ENCODE measurements at places on chromosomes 3 and 15. TPM values are rescaled to one million over a fixed set of nuclear protein-coding genes. Genes with fewer than 3 reads are reported as not detected.

- H3K27me3 ChIP-seq: no peaks in the 10 kb centered on the region
- no peaks in the 10 kb centered on the region for H3K4me1 ChIP-seq
- H3K36me3 ChIP-seq: no peaks in the 10 kb centered on the region
- DNase-seq: no peak
- no peak overlapping the region for H3K27ac ChIP-seq
These were observed 230.7 kb upstream of the LYSMD4 start for GRCh38 chr15:99963976-99964375.

- peaks cover 53% of the 10 kb centered on the region for H3K27me3 ChIP-seq
- H3K4me1 ChIP-seq: peaks cover 10% of the 10 kb centered on the region
- no peaks in the 10 kb centered on the region for H3K36me3 ChIP-seq
- DNase-seq: no peak
- H3K4me3 ChIP-seq: no peak overlapping the region
These were observed 1.8 kb downstream of the HDGFL3 start for GRCh38 chr15:83205725-83206324.

- H3K4me3 ChIP-seq: no peak overlapping the region
- no peak for DNase-seq
- H3K27ac ChIP-seq: no peak overlapping the region
- no peaks in the 10 kb centered on the region for H3K4me1 ChIP-seq
These were observed 155.4 kb upstream of the TPM1 start for GRCh38 chr15:62887113-62887570.

Gene TRMT10C
- total RNA-seq: 29.4 TPM

- no peak overlapping the region for H3K4me3 ChIP-seq
- H3K36me3 ChIP-seq: no peaks in the 10 kb centered on the region
- H3K4me1 ChIP-seq: no peaks in the 10 kb centered on the region
These were observed 857.3 kb downstream of the NAALADL2 start for GRCh38 chr3:175716446-175716845.

Gene ITIH3
- not detected for total RNA-seq

DNA sequence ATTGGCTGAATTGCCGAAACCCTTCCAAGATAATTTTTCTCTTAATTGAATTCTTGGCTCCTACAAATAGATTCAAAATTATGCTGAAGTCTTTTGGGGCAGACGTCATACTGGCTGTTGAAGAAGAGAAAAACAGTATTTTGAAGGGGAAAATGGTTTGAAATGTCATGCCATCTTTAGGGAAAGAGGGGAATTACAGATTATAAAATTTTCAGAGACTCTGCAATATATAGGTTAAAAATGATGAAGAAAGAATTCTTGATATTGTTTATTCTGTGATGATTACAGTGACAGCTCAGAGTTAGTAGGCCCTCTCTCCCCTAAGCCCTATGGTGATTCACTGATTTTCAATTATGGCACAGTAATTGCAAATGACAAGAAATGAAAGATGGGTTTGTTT, 86.1 kb downstream of the CGNL1 start:
- no peaks in the 10 kb centered on the region for H3K27me3 ChIP-seq
- H3K36me3 ChIP-seq: no peaks in the 10 kb centered on the region
- H3K27ac ChIP-seq: no peak overlapping the region
- DNase-seq: no peak

Gene PYGO1
- not detected for total RNA-seq

Gene PPP1R14D
- total RNA-seq: not detected

Gene SIDT1
- total RNA-seq: 59.9 TPM

DNA sequence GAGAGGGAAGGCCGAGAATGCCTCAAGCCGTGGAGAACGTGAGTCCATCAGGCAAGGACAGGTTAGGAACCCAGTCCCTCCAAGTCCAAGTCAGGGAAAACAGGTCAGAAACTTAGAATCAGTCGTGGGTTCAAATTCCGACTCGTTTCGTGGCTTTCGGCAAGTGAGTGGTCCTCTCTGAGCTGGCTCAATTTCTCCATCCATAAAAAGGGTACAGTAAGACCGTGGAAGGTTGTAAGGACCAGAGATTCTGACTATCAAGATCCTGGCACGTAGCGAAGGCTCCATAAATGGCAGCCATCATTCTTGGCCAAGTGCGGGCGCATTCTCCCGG, 604 bp upstream of the MED12L start:
- DNase-seq: no peak
- H3K4me1 ChIP-seq: peaks cover 17% of the 10 kb centered on the region
- H3K27me3 ChIP-seq: peaks cover 37% of the 10 kb centered on the region
- H3K36me3 ChIP-seq: no peaks in the 10 kb centered on the region
- no peak overlapping the region for H3K27ac ChIP-seq

GRCh38 chr3:141266797-141267555, 35.4 kb downstream of the PXYLP1 start:
- H3K4me1 ChIP-seq: peaks cover 39% of the 10 kb centered on the region
- peak; percentile 63 for DNase-seq
- H3K36me3 ChIP-seq: no peaks in the 10 kb centered on the region
- H3K27me3 ChIP-seq: no peaks in the 10 kb centered on the region
- H3K27ac ChIP-seq: peak overlapping the region; percentile 75

Gene MITF
- total RNA-seq: 0.44 TPM

Gene FSIP1
- 0.25 TPM for total RNA-seq

DNA sequence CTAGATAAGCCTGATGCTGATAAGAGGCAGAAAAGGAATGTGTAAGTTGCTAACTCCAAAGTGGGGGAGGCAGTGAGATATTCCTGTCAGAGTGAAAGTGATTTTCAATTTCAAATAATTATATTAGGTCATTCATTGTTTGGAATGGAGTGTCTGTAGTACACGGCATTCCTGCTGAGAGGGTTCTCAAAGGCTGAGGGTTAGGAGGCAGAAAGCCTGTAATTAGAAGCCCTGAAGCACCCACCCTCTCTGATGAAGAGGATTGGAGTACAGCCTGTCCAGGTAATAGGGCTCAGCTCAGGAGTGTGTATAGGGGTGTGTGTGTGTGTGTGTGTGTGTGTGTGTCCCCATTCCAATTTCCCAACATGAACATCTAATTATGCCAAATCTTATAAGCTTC, 486.8 kb downstream of the MAGI1 start:
- no peaks in the 10 kb centered on the region for H3K27me3 ChIP-seq
- no peak overlapping the region for H3K4me3 ChIP-seq
- no peak overlapping the region for H3K27ac ChIP-seq
- DNase-seq: no peak
- H3K36me3 ChIP-seq: no peaks in the 10 kb centered on the region

Gene POPDC2
- 5.5 TPM for total RNA-seq

Gene GOLGA6L10
- total RNA-seq: 2.3 TPM

DNA sequence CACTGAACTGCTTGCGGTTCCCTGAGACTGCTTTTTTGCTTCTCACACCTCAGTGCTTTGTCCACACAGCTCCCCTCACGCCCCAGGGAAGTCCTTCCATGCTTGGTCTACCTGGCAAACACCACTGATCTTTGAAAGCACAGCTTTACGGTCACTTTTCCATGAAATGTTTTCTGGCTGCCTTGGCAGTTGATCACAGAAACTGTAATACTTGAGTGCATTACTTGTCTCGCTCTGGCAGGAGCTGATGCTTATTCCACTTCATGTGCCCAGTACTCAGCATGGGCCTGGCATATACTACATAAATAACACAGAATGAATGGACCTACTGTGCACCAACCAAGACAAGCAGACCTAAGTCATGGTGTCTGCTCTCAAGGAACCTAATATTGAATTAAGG, 121.1 kb downstream of the MEX3B start:
- H3K27ac ChIP-seq: no peak overlapping the region
- no peaks in the 10 kb centered on the region for H3K4me1 ChIP-seq
- H3K27me3 ChIP-seq: no peaks in the 10 kb centered on the region
- H3K4me3 ChIP-seq: no peak overlapping the region

GRCh38 chr3:141740349-141740748, 2.3 kb downstream of the RNF7 start:
- no peaks in the 10 kb centered on the region for H3K27me3 ChIP-seq
- peaks cover 54% of the 10 kb centered on the region for H3K4me1 ChIP-seq
- peak overlapping the region; percentile 100 for H3K4me3 ChIP-seq
- no peak overlapping the region for H3K27ac ChIP-seq
- DNase-seq: no peak

GRCh38 chr3:128385080-128385832, 81.4 kb downstream of the DNAJB8 start:
- H3K4me1 ChIP-seq: no peaks in the 10 kb centered on the region
- H3K27me3 ChIP-seq: no peaks in the 10 kb centered on the region
- no peaks in the 10 kb centered on the region for H3K36me3 ChIP-seq
- H3K4me3 ChIP-seq: no peak overlapping the region

DNA sequence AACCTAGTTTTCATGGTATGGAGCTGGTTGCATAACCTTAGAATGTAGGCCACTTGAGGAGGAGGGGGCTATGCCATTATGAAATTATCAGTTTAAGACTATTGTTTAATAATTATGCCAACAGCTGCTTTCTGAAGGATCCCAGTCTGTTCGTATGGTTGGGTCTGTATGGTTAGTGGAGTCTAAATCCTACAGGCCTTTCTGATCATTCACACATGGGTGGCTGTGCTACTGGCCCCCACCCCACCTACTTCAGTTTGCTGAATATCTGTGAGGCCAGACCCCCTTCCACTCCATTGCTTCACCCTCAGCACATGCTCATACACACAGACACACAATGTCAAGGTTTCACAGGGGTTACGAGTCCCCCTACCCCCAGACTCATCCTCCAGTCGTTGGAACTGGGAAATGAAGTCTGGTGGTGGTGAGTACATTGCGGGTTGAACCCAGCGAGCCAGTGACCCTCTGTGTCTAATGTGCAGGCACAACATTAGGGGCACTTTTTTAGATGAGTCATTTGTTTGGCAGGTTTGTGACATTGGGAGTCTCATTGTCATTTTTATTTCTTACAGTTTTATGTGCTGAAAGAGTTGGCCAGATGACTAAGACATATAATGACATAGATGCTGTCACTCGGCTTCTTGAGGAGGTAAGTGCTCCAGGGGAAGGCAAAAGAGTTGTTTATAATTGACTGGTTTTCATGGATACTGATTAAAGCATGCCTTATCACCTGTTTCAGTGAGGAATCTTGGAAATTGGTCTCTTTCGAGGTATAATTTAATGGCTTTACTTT, 85.3 kb downstream of the TRAK1 start:
- DNase-seq: no peak
- no peaks in the 10 kb centered on the region for H3K27me3 ChIP-seq
- H3K4me3 ChIP-seq: no peak overlapping the region
- peaks cover 8% of the 10 kb centered on the region for H3K4me1 ChIP-seq
- H3K36me3 ChIP-seq: peaks cover 4% of the 10 kb centered on the region

Gene PRSS50
- not detected for total RNA-seq

- no peaks in the 10 kb centered on the region for H3K27me3 ChIP-seq
- H3K27ac ChIP-seq: no peak overlapping the region
- H3K4me3 ChIP-seq: no peak overlapping the region
- H3K36me3 ChIP-seq: no peaks in the 10 kb centered on the region
- H3K4me1 ChIP-seq: no peaks in the 10 kb centered on the region
These were observed 205.8 kb upstream of the EOMES start for GRCh38 chr3:27927882-27928281.
